ENCODE measurements at places on chromosomes 2 and 18.
A peak's percentile ranks its signal among the peaks of the same experiment; 100 is the strongest.

DNA sequence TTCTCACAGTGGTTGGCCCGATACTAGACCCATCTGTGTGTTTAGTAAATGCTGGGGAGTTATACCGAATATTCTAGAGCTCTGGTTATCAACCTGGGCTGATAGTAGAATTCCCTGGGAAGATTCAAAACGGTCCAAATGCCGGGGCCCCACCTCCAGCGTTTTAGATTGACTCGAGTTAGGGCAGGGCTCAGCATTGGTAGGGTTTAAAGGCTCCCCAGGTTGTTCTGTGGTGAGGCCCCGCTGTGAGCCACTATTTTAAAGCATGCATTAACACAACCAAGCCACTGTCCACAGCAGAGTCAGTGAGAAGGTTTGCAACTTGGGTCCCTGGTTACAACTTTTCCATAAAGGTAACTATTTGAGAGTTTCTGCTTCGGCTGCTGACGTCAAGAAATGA, 73.6 kb downstream of the DYSF start:
- DNase-seq, result no peak

GRCh38 chr2:231357048-231357447, 38.5 kb upstream of the B3GNT7 start:
- no peak for DNase-seq

GRCh38 chr2:130869441-130870160, 32.9 kb downstream of the ARHGEF4 start:
- no peak for DNase-seq

DNA sequence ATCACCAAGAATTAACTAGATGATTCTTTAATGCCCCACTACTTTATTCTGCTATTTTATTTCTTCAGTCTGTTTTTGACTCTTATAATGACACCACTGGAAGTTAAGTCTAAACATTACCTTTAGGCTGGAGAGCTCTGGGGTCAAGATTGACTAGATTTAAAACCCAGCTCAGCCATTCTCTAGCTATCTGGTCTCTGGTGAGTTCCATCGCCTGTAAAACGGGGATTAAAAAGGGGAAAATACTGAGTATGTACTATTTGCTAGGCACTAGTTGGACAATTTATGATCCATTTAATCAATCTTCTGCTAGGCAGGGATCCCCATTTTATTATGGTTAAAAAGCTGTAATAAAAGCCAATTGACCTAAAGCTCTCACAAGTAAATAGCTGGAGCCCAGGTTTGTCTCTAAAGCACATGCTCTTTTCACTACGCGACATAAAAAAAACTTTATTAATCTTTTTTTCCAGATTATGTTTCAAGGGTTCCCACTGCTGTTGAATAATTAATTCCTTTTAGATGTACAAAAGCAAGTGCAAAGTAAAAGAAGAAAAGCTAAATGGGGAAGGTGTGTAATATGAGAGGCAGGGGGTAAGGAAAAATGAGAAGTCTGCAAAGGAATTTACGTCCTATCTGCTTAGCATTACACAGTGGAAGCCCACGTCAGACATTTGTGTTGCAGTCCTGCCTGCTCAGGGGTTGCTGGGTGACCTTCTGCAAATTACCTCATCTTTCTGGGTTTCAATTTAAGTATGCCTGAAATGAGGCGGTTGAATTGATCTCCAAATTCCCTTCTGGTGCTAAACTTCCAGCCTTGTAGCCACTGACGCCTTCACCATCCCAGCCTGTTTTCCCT, 918 bp upstream of the NABP1 start:
- peak; percentile 87 for DNase-seq

- DNase-seq, result no peak
These were observed 141.8 kb downstream of the FIGN start for GRCh38 chr2:163593982-163594381.

GRCh38 chr2:240107477-240107796, 28.7 kb downstream of the COPS9 start:
- DNase-seq, result no peak

- DNase-seq, result no peak
These were observed 495 bp downstream of the TMEM169 start for GRCh38 chr2:216082117-216082711.

DNA sequence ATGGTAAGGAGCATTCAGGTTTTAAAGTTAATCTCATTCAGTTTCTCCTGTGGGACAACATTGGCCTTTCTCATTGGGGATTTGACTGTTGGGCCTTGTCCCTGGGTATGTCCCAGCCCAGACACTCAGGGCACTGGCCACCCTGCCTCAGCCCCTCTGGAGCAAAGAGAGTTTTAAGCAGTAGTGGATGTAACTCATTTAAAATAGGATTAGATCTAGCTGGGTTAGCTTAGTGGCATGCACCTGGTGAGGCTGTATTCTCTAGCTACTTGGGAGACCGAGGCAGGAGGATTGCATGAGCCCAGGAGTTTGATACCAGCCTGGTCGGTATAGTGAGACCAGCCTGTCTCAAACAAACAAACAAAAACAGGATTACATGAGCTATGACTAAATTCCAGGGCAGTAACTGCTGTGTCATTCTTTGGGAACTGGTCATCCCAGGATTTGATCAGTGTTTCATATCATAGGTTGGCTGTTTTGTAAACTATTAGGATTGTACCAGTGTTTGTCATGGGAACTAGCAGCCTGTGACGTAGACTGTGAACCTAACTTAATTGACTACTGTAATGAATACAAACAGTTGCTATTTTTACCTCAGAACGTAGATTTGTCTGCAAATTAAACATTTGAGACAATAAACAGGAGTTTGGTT, 12.5 kb downstream of the INPP4A start:
- DNase-seq, result peak; percentile 91

GRCh38 chr2:238487134-238487533, 60.4 kb downstream of the ASB1 start:
- DNase-seq, result no peak

- DNase-seq, result no peak
These were observed 383.8 kb downstream of the NRXN1 start for GRCh38 chr2:50648041-50648700.

All from EH (cell line).